Glutamatergic neuron (in vitro differentiated cells): ENCODE measurements at places on chromosomes 5 and 9.
A peak's percentile ranks its signal among the peaks of the same experiment; 100 is the strongest.

DNA sequence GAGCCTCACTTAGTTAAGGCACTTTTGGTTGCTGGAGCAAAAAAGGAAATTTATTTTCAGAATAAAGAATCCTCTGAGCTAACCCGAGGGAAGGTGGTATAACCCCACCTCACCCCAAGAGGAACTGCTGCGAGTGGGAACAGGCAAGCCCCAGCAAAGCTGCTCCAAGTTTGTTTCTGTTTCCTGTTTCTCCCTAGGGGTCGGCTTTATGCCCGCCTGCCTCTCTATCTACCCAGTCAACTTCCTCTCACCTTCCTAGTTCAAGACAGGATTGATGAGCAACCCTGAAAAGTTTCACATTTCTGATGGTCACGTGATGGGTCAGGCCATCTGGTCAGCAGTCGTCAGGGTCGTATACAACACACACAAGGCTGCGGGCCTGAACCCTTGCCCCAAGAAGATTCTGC lies 31.1 kb downstream of the TRIO start:
- no peak for DNase-seq

- peak; percentile 43 for DNase-seq
These were observed 53.4 kb downstream of the PLPP1 start for GRCh38 chr5:55481293-55481855.

GRCh38 chr5:56405116-56405908 lies 172.2 kb upstream of the ANKRD55 start:
- peak; percentile 32 for DNase-seq

GRCh38 chr5:172644711-172645110 lies 3.6 kb downstream of the NEURL1B start:
- DNase-seq: no peak

- no peak for DNase-seq
These were observed 175.8 kb upstream of the GAS1 start for GRCh38 chr9:87122947-87123685.

GRCh38 chr5:157611571-157612476 lies 36.2 kb upstream of the ADAM19 start:
- no peak for DNase-seq

- no peak for DNase-seq
These were observed 73.0 kb downstream of the SLC12A2 start for GRCh38 chr5:128156521-128156920.

GRCh38 chr5:168985454-168985853 lies 315.5 kb downstream of the SLIT3 start:
- DNase-seq: no peak

- no peak for DNase-seq
These were observed 26.1 kb downstream of the TTC23L start for GRCh38 chr5:34865091-34865490.

GRCh38 chr5:124923131-124923530 lies 176.7 kb upstream of the ZNF608 start:
- no peak for DNase-seq

- no peak for DNase-seq
These were observed 214.7 kb downstream of the TRIO start for GRCh38 chr5:14357851-14358250.

DNA sequence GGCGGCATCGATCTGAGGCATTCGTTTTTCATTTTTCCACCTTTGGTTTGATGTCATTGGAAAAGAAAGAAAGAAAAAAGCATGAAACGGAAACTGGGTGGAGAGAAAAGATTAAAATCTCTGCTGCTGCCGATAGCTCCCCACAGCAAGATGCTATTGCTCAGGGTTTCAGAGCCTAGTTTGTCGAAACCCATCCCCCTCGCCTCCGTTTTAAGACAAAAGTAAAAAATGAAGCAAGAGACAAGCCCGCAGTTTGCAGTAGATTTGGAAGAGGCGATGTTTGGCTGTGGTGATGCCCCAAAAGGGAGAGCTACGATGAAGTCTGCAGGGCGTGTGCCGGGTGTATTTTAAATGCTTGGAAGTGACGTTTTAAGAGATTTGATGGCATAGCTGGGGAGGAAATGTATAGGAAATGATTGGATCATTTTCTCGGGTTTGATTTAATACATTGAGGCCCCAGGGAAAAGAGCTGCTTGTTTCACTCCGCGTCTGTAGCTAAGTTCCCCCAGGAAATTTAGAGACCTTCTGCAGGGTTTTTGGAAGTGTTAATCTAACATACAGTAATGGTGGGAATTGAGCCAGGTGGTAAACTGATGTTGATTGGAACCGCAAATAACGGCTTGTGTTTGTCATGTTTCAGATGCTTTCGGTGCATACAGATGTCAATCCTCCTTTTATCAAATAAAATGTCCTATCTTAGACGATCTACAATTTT lies 909 bp downstream of the NDFIP1 start:
- DNase-seq: no peak

DNA sequence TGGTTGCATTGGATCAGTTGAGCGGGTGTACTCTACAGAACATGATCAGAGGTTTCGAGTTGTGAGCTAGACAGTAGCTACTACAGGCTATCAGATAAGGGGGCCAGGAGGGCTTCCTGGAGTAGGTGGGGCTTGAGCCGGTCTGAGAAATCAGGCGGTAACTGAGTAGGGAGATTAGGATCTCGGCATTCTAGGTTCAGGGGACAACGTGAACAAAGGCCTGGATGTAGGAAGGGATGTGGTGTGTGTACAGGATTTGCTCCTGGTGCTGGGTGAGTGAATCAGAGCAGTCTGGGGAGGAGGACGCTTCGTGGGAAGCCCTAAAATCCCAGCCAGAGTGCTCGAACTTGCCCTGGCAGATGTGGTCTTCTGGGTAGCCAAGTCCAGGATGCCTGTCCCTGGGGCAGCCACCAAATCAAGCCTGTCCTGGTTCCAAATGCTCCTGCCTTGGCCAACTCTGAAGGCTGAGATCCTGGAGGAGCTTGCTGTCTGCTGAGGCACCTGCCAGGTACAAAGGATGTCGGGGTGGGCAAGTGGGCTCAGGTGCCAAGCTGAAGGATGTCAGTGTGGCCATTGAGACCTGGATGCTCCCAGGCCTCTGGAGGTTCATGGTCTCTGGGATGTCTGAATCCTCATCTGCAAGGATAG lies 33.4 kb downstream of the STC2 start:
- no peak for DNase-seq

DNA sequence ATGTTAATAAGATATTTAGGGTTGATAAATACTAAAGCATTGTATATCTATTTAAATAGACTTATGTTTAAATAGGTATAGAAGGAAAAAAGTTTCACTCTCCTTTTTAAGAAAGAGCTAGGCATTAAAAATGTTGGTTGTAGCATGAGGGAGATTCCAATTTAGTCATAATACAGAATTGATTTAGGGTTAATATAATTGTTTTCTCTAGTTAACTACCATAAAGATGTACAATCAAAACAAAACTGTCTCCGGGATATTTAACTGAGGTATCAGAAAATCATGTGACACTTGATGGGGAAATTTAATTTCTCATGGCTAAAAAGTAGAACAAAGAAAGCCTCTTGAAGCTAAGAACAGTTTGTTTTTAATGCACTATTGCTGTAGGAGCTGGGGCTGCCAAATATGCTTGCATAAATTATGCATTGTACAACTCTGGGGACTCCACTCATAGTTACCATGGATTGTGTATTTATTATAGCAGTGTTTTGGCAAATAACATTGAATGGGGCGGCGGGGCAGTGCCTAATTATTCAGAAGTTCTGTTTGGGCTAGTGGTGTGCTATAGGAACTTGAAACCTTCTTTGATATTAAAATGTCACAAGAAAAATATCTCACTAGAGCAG lies 44.2 kb downstream of the SMC2 start:
- DNase-seq: no peak

DNA sequence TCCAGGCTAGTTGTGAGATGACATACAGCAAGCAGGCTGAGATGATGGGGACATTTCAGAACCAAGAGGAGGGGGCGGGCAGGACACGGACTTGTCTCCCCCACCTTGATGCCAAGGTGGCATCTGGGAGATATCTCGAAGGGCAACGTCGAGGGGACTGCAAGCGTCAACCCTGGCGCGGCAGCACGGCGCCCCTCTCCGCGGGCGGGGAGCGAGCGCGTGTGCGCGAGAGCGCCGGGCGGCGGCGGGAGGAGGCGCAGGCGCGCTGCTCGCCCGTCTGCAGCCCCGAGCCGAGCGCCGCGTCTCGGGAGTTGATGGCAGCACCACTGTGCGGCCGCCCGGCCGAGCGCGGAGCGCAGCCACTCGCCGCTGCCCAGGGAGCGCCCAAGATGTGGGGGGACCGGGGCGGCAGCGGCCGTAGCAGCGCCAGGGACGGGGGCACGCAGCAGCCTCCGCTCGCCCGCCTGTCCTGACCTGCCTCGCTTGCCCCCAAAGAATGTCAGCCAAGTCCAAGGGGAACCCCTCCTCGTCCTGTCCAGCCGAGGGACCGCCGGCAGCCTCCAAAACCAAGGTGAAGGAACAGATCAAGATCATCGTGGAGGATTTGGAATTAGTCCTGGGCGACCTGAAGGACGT lies at the start of gene PRR16:
Gene PRR16 (plus strand): TSS at position 310 of the 636 bp plus-strand sequence.
- DNase-seq: peak; percentile 80

GRCh38 chr9:116233160-116233530 lies 79.6 kb downstream of the PAPPA start:
- no peak for DNase-seq

- no peak for DNase-seq
These were observed 77.6 kb upstream of the NR4A3 start for GRCh38 chr9:99744132-99744531.

- no peak for DNase-seq
These were observed 2.6 kb downstream of the SPARC start for GRCh38 chr5:151683986-151684588.

DNA sequence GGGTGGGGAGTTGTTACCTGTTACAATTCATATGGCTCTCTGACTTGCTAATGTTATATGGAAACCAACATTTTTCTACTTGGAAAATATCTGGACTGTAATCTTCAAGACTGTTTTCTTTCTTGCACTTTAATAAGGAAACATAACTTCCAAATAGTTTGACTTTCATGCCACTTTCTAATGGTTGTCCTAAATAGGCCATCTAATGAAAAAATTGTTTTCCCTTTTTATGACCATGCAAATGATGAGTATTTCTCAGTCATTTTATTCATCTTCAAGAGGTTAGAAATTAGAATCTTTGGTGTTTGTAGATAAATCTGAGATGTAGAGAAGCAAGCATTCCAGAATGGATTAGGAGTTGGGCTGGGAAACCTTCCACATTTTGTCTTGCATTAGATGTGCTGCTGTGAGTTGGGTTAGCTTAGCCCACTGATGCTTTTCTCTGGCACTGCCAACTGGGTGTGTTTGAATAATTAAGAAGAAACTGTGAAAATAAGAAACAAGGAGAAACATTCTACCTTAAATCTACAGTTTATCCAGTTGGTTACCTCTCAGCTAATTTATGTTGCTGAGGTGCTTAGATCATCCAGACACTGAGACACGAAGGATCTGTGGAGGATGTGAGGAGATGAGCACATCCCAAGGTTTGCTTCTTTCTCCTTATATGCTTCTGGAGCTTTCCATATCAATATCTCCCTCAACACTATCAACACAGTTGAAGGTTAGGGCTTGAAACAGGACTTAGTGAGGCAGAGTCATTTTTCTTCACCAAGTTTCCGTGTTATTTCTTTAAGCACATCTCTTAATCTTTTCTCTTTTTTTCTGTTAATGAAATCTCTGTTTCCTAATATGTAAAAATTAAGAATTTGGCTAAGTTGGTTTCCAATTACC lies 2.7 kb downstream of the RASGRF2 start:
- no peak for DNase-seq

- DNase-seq: no peak
These were observed 30.3 kb downstream of the MELK start for GRCh38 chr9:36603006-36603405.

DNA sequence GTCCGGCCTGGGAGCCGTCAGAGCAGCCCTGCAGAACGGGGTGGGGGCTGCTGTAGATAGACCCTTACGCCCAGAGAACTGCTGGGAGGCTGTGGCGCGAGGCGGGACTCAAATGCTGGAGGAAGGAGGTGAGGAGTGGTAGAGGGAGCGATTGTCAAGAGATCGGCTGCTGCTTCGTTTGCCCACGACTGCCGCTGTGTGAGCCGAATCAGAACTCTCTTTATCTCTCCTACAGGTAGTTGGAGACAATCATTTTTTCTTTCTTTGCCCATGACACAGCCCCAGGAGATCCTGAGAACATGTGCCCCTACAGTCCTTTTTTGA lies 456 bp downstream of the ZNF79 start:
- no peak for DNase-seq

- DNase-seq: no peak
These were observed 172.0 kb downstream of the NSG2 start for GRCh38 chr5:174217527-174217926.

- DNase-seq: no peak
These were observed 138.8 kb downstream of the PAM start for GRCh38 chr5:102893942-102894341.

DNA sequence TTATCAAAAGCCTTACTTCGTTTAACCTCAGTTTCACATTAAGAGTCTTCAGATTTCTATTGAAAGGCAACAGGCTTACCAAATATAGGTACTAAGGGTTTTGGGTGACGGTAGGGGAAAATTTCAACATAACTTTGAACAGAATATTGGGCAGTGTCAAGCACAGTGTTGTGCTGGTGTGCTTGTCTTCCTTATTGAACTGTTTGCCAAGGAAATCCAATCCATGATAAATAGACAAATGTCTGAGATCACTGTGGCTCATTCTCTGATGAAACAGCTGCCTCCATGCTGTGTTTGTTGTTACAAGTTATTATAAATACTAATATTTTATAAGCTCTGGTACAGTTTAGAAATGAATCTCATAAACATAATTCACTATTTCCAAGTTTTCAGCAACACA lies 730.1 kb downstream of the NR2F1-AS1 start:
- no peak for DNase-seq

GRCh38 chr5:147918101-147918685 lies 11.9 kb upstream of the C5orf46 start:
- DNase-seq: no peak

- no peak for DNase-seq
These were observed 65.9 kb downstream of the ELL2 start for GRCh38 chr5:95895771-95896170.

DNA sequence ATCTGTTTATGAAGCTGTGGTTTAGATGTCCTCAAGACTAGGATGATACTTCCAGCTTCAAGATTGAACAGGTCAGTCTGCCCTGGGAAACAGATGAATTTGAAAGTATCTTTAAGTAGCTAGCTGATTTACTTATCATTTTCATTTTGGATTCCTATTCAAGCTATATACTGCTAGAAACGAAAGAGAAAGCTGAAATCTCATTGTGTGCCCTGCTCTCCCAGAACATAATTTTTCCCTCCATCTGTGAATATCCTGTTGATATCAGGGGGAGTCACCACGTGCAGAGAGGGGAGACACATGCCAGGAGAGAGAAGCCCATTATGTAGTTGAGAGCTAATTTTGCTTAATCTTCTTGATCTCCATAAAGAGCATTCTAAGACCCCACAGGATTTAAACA lies 439.1 kb downstream of the NR2F1-AS1 start:
- DNase-seq: no peak
